Right renal cortex interstitium (tissue), 3 donors: ENCODE measurements at places on chromosomes 7 and 10.

GRCh38 chr10:46534828-46535524 is 21.5 kb downstream of the GPRIN2 start:
- DNase-seq: no peak

- DNase-seq: no peak
Observed at GRCh38 chr10:96415150-96415890, 56.5 kb upstream of the OPALIN start.

GRCh38 chr10:56823849-56824248 is 462.8 kb upstream of the ZWINT start:
- no peak for DNase-seq

- DNase-seq: no peak
Observed at GRCh38 chr10:128950159-128950915, 516.7 kb upstream of the MGMT start.

GRCh38 chr7:50197549-50197948 is 104.5 kb upstream of the ZPBP start:
- no peak for DNase-seq

DNA sequence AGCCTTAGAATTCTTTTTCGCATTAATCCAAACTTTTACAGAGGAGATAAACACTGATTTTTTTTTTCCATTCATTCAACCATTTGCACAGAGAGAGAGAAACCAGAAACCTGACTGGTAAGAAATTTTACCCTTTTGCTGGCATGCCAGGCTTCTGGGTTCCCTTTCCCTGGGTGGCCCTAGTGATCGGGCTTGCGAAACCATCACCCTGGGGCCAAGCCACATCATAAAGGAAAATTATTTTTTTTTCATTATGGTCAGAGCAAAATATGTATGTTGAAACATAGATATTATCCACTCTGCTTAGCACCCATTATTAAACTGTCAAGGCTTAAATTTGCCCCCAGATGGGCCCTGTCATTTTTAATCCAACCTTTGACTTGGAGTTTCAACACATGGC is 55.4 kb upstream of the INHBA start:
- DNase-seq: no peak

- DNase-seq: no peak
Observed at GRCh38 chr7:102472126-102473041, 6.3 kb downstream of the POLR2J start.

DNA sequence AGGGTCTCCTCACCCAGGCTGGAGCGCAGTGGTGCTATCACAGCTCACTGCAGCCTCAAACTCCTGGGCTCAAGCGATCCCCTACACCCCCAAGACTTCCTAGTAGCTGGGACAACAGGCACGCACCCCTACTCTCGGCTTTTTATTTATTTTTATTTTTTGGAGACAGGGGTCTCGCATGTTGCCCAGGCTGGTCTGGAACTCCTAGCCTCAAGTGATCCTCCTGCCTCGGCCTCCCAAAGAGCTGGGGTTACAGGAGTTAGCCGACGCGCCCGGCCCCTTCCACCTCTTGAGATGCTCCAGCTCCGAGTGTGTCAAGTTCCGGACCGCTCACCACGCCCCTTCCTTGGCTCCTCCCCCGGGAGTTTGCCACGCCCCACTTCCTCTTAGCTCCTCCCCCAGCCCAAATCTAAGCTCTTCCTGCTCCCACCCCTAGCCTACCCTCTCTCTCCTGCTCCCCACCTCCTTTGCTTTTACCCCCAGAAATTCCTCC is 6.3 kb downstream of the NAT16 start:
- no peak for DNase-seq

DNA sequence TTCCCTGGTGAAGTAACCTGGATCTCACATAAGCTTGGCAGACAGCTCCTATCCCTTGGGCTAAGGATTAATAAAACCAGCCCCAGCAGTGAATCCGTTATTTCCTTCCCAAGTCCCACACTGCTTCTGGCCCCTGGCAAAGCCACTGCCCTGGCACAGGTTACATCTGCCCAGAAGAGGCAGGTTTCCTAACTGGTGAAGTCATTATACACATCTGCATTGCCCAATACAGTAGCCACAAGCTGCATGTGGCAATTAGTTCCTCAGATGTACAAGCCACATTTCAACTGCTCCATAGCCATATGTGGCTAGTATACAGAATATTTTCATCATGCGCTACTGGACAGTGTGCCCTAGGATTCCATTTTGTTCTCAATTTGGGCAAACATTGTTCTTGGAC is 273.0 kb downstream of the GRM8 start:
- DNase-seq: no peak

DNA sequence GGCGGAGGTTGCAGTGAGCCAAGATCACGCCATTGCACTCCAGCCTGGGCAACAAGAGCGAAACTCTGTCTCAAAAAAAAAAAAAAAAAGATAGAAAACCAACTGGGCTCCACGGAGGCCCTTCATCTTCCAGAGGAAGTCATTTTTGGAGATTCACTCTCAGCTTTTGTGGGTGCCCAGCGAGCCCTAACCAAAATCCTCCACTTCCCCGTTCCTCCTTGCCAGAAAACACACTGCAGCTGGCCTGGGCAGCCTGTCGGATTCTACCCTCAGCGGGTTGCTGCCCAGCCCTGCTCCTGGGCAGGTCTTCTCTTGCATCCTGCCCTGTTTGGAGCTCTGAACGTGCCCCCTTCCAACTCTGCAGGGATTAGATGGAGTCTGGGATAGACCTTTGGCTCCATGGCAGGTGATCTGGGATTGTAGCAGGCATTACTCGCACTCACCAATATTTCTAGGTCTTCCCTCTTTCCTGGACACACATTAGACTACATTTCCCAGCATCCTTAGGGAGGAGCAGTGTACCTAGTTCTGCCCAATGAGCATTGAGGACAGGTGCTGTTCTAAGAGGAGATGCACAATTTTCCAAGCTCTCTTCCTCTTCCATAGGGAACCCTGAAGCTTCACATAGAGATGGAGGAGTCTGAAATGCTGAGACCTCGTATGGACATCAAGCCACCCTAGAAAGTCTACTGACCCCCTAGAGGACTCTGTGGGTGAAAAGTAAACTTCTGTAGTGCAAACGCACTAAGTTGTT is 4.6 kb downstream of the GRID2IP start:
- no peak for DNase-seq

- DNase-seq: no peak
Observed at GRCh38 chr10:74977913-74978847, 133.3 kb upstream of the SAMD8 start.

DNA sequence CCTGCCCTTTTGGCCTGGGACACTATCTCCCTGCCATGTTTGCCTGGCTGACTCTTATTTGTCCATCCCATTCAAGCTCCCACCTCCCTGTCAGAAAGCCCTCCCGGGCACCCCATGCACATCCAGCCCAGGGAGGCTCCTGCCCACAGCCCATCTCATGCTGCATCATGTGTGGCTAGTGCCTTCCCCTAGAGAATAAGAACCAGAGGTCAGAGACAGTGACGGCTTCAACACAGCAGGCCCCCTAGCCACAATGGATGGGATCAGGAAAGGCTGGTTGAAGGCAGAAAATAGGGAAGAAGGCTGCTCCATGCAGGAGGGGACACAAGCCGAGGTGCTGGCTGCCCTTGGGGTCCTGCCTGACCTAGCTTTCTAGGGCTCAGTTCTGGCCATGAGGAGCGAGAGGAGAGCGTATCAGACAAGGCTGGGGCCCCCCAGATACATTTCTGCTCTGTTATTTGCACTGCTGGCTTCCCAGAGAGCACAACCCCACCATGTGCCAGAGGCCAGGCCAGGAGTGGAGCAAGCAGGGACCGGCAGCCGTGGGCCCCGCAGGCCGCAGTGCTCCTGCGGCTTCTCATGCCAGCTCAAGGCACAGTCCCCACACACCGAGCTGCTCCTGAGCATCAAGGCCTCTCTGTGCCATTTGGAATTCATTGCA is 161.1 kb upstream of the ZMIZ1 start:
- DNase-seq: no peak

- DNase-seq: no peak
Observed at GRCh38 chr10:117504562-117504961, 38.0 kb upstream of the EMX2 start.

DNA sequence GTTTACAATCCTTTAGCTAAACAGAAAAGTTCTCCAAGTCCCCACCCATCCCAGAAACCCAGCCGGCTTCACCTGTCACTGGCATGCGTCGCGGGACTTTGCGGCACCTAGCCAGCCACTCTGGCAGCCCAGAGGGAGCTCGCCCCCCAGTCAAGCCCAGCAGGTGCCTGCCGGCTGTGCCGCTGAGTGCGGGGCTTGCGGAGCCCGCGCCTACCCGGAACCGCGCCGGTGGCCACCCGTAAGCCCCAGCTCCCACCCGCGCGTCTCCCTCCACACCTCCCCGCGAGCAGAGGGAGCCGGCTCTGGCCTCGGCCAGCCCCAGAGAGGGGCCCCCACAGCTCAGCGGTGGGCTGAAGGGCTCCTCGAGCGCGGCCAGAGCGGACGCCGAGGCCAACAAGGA is 446.1 kb downstream of the GRM8 start:
- no peak for DNase-seq

- no peak for DNase-seq
Observed at GRCh38 chr7:127504715-127505114, 80.7 kb downstream of the GCC1 start.

GRCh38 chr10:30687698-30688213 is 58.2 kb upstream of the LYZL2 start:
- DNase-seq: peak; percentile 54

DNA sequence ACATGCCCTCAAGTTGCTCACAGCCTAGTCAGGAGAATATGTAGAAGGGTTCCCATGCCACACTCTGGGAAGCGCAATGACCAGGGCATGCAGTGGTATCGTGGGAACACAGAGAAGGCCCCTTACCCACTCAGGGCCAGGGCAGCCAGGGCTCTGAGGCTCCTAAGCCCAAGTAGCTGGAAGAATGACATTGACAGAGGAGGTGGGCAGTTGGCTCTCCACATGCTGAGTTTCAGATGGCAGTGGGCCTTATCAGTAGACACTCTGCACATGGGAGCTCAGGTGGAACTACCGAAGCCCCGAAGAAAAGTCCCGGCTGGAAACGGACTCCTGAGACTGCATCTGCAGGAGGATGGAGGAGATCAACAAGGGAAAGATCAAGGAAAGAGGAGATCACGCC is 15.7 kb upstream of the SVOPL start:
- DNase-seq: no peak

- DNase-seq: no peak
Observed at GRCh38 chr7:154795014-154795413, 207.9 kb downstream of the PAXIP1 start.

DNA sequence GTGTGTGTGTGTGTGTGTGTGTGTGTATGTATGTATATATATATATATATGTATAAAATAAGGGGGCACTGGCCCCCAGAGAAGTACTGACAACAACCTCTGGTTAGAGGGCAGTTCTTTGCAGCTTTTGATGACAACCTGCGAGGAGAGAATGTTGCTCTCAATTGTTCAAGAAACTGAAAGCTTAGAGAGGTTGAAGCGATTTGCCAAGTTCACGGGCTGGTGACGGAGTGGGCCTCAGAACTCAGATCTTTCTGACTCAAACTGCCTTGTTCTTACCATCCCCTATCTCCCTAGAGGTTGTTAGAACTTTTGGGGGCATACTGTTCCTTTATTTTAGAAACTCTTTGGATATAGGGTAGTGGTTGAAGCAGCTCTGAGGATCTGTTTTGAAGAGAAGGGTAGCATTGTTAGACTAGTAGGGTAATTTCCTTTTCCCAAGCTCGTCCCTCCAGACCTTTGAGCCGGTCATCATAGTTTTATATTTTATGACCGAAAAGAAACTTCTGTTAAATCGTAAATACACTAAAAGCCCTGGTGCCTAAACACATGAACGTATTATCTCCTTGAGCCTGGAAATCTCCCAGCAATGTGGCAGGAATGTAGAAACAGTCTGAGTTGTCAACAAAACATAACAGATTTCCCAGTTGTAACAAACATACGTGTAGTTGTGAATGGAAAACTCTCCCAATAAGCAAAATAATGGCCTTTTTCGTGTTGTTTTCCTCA is 541.7 kb upstream of the GALNT17 start:
- DNase-seq: no peak

DNA sequence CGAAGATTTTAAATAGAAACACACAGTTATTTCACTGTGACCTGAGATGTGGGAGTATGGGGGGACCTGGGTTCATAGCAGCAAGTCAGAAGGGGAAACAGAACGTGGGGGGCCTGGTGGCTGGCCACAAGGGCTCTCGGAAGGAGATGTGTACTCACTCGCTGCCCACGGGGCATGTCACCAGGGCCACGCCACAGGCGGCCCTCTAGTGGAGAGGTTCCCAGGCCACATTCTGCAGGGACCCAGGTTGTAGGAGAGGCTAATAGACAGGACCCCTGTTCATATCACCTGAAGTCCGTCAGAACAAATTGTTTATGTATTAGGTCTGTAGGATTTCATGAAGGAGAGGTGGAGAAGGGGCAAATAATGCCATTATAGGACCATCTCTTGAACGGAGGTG is 25.1 kb upstream of the SVOPL start:
- DNase-seq: no peak

DNA sequence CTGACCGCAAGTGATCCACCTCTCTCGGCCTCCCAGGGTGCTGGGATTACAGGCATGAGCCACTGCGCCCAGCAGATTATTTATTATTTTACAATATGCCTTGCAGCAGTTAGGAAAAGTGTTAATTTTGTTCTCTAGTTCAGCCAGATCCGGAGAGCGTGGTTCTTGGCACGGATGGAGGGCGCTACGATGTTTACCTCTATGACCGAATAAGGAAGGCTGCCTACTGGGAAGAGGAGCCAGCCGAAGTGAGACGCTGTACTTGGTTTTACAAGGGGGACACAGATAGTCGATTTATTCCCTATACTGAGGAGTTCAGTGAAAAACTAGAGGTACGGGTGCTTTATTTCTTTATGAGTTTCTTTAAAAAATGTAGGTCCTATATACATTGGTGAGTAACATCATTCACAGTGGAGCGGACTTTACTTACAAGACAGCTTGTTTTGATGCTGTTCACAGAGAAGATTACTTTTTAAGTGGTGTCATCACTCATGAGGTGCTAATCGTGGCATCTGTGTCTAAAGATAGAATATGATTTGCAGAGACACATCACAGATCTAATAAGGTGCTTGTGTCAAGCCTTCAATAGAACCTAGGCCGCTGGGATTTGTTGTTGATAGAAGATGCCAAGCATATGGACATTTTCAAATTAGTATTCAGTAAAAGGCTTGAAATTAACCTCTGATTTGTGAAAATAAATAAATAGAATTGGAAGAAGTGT is 11.6 kb downstream of the SEC23IP start:
- DNase-seq: no peak
